ENCODE measurements at places on chromosomes 4 and X.

DNA sequence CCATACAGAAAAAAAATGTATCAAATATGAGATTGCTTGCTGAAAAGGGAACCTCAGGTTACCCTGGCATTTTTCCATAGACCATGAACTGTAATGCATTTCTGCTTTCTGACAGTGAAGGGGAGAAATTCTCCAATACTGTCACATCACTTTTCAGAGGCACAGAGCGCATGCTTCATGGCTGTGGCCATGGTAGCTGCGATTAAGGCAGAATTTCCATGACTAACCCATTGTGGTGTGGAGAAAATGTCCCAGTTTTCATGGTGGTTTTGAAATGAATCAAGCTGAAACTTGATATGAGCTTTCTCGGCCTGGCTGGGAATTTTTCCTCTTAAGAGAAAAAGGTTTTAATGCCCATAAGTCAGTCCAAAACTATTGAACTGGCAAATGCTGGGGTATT is 39.5 kb upstream of the MAP3K15 start:
- no peak for DNase-seq

DNA sequence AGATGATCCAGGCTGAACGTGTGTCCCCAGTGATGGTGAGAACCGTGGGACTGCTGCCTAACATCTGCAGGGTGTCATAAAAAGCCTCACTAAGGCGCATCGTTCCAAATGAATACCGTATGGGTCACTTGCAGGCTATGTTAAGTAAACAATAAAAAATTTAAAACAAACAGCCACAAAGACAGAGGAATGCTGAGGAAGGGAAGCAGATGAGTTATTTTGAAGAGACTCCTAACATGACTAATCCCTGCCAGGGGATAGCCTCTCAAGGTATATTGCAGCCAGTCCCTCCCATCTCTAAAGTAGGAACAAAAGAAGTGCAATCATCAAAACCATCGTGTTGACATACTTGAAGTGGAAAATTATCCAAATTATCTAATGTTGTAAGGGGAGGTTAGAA is 83.8 kb downstream of the UNC5C start:
- no peak for DNase-seq

DNA sequence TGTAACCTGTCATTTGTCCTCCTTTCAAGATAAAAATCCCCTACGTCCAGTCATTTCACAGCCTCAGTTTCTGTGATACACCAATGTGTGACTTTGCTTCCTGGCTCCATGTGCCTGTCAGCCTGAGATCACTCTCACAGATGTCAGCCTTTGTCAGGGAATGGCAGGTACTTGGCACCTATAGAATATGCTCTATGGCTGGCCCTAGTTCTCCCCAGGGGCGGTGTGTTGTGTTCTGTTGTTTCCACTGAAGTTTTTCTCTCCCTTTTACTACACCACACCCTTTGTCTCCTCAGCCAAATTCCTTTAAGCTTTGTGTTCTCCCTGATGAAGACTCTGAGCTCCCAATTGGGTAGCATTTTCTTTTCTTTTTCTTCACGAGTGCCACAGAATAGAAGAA is 81.7 kb downstream of the ALPK1 start:
- no peak for DNase-seq

DNA sequence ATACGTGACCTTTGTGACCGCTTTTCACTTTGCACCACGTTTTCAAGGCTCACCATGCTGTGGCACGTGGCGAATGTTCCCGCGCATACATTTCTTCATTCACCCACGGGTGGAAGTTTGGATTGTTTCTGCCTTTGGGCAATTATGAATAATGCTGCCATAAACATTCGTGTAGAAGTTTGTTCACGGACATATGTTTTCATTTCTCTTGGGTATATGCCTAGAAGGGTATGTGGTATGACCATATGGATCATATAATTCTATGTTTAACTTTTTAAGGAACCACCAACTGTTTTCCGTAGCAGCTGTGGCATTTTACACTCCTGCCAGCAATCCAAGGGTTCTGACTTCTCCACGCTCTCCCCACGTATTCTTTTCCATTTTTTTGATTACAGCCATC is 60.9 kb upstream of the MXD4 start:
- DNase-seq = no peak

GRCh38 chrX:129559783-129560182 is 19.7 kb downstream of the OCRL start:
- DNase-seq = no peak

GRCh38 chr4:20847124-20847747 is 147.0 kb downstream of the PACRGL start:
- no peak for DNase-seq

GRCh38 chr4:164440199-164440598 is 313.7 kb upstream of the SMIM31 start:
- no peak for DNase-seq

DNA sequence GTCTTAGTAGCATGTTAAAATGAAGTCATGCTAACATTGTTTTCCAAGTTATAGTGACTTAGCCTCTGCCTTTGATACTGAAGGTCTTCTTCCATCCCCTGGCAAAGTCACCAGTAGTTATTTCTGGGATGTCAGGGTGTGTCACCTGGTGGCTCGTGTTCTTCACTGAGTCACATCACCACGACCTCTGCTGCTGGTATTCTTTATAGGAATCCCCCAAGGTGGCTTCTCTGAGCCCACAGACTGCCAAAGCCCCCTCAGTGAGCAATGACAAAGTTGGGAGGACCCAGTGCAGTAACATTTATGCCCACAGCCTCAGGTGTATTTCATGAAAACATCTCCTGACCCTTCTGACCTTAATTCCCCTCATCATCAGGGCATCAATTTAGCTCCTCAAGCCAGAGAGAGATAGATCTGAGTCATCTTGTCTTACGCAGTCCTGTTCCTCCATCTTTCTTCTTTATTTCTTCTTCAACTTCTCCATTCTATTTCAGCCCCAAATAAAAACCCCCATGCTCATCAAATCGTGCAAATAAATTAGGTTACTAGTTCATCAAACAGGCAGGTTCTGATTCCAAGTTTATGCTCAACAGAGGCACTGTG is 29.3 kb upstream of the GPRIN3 start:
- no peak for DNase-seq

DNA sequence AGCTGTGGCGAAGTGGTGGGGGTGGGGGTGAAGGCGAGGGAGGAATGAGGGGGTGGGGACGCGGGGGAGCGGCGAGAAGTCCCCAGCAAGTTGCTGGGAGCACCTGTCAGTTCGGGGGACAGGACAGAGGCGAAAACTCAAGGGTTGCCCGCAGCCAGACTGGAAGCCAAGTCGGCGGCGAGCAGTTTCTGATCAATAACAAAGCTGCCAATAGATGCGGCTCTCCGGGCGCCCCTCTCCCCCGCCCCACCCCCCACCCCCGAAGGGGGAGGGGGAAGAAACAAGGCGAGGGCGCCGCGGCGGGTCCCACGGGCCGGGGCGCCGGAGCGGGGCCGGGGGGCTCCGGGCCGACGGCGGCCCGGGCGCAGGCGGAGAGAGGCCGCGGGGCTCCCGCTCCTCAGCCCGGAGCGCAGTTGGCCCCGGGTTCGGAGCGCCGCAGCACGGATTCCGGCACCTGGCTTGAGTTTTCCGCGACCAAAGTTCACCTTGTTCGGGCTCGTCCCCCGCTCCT is 379 bp downstream of the PDGFC start:
- DNase-seq = no peak

- DNase-seq = peak; percentile 48
Observed at GRCh38 chrX:82813671-82814078, 694.4 kb upstream of the POU3F4 start.

DNA sequence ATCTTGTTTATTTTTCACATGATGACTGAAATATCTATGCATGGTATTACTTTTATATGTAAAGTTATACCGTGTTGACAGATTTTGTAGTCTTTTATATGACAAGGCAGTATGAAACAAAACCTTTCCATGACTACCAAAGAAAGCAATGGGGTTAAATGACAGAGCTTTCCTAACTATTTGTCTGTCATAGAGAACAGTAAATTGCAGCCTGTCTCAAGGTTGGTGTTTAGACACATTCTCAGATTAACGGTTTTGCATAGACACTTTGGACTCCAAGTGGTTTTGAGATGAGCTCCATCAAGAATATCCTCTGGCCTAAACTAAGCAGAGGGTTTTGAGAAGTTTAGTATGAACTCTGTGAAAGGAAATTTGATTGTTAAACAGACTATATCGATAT is 180.7 kb upstream of the TENM3 start:
- no peak for DNase-seq

DNA sequence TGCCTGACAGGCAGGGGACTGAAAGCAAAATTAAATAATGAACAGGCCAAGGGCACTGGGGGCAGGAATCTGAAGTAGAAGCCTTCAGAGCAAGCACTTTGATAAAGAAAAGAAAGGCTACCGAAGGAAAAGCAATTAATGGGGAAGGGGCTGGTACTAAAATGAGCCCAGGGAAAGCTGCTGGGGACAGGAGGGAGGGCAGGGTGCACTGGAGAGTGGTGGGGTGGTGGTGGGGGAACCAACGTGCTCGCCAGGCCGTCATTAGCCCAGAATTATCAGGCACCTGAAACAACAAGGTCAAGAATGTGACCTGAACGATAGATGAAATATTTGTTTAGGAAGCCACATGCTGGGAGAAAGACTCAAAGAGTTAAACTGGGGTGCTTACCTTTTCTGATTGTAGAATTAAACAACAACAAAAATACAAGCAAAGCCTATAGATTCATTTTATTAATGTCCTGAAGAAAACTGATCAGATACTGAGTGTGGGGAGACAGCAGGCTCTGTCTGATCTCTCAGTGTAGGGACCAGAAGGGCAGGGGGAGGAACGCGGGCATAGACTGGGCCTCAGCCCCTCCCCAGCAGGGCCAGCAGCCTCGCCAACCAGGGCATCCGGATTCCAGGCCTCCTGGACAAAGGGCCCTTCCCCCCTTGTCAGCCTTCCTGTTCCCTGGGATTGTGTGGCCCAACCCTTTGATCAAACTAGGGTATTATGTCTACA is 239.7 kb upstream of the KLF3 start:
- DNase-seq = peak; percentile 48

DNA sequence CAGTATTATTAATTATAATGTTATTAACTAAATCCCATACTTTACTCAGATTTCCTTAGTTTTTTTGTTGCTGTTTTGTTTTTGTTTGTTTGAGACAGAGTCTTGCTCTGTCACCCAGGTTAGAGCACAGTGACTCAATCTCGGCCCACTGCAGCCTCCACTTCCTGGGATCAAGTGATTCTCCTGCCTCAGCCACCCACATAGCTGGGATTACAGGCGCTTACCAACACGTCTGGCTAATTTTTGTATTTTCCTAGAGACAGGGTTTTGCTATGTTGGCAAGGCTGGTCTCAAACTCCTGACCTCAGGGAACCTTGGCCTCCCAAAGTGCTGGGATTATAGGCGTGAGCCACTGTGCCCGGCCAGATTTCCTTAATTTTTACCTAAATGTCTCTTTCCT is 72.2 kb downstream of the ANAPC4 start:
- DNase-seq = no peak

GRCh38 chr4:102592256-102592655 is 91.1 kb downstream of the NFKB1 start:
- DNase-seq = no peak

All from hepatocyte (in vitro differentiated cells).